Gastroesophageal sphincter (tissue), 4 donors: ENCODE measurements at places on chromosomes 11 and 22.
A peak's percentile ranks its signal among the peaks of the same experiment; 100 is the strongest.

GRCh38 chr11:14310679-14311078 lies 48.3 kb downstream of the RRAS2 start:
- no peak for ATAC-seq

DNA sequence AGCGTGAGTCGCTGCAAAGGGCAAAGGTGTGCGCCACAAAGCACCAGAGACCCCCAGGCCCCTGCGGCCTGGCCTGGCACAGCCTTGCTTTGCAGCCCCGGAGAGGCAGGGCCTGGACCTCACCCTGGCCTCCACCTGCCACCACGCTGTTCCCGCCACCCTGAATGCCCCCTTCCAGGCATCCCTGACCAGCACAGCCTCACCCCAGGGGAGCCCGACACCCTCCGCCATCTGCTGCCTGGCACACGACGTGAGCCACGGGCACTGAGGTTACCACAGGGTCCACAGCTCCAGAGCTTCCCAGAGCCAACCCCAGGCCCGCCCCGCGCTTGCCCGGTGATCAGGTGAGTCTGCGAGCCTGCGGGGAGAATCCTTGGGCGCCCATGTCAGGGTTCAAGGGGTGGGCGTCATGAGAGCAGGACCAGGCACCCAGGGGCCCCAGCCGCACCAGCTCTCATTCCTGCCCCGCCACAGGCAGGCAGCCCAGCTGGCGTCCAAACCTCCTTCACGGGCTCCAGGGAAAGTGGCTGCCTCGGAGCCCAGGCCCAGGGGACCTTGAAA lies 171.3 kb downstream of the BRD1 start:
- no peak for ATAC-seq

DNA sequence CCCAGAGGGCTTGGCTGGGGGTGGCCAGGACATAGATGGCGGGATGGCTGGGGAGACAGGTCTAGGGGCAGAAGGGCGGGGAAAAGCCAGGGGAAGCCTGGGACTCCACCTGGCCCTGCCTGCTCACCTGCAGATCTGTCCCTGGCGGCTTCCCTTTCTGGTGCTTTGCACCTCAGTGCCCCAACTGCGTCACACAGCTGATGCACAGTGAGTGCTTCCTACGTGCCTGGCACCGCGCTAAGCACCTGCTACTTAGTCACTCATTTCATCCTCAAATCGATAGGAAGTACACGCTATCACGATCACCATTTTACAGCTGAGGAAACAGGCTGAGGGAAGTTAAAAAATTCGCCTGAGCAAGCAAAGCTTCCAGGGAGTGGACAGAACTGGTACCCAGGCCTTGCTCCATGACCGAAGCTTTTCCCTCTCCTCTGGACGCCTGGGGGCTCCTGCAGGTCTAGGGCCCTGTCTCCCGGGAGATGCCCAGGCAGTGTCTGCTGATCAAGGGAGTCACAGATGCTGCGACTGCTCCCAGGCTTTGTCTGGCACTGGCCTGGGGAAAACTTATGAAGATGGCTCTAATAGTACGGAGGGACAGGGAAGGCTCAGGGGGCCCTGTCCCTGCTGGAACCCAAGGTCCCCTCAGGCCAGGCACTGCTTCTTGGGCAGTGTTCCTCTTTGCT lies 63.0 kb upstream of the TTLL12 start:
- ATAC-seq: no peak

GRCh38 chr11:69167130-69167915 lies 11.6 kb downstream of the SMIM38 start:
- no peak for ATAC-seq

DNA sequence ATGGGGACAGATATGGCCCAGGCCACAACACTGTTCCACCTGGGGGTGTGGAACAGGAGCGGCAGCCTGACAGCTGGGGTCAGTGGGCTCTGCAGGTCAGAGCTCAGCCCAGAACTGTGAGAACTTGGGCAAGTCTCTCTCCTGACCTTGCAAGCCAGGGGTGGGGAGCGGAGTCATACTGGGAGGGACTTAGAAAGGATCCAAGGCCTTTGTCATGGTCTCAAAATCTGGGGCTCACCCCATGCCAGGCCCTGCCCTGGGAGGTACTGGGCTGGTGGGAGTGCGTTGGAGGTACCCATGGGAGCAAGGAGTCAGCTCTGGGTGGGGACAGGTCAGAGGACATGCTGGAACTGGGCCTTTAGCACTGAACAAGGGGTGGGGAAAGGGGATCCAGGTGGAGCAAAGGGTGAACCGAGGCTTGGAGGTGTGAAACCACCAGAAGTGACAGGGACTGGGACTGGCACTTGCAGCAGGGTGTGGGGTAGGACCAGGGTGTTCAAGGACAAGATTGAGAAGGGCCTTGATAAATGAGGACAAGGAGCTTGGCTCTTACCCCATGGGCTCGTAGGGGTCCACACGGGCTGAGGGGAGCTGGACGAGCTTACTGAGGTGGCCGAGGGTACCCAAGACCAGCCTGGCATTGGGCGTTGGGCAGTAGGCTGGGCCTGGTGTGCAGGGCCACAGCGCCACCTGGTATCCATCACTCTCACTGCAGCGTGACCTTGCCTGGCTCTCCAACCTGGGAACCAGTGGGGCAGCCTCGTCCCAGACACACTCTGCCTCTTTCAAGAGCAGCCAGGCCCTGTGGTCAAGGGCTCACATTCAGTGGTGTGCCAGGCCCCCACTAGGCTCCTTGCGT lies 7.4 kb upstream of the PMM1 start:
- ATAC-seq: peak; percentile 75

DNA sequence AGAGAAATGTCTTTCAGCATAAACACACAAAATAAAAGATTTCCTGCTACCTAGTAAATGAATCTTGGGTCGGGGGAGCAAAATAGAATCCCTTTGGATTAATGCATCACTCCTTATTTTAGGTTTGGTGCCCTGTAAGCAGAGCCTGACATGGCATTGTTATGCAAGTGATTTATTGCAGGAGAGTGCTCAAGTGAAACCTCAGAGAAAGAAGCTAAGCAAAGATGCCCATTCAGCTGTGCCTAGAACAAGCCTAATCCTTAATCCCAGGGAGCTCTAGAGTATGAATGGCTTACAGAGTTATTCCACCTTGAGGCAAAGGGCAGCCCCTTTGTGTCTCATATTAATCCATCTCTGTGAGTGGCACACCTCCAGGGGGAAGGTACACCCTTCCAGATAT lies 21.1 kb downstream of the C11orf87 start:
- no peak for ATAC-seq

- ATAC-seq: no peak
These were observed 10.8 kb upstream of the TCP11L1 start for GRCh38 chr11:33028537-33028914.

DNA sequence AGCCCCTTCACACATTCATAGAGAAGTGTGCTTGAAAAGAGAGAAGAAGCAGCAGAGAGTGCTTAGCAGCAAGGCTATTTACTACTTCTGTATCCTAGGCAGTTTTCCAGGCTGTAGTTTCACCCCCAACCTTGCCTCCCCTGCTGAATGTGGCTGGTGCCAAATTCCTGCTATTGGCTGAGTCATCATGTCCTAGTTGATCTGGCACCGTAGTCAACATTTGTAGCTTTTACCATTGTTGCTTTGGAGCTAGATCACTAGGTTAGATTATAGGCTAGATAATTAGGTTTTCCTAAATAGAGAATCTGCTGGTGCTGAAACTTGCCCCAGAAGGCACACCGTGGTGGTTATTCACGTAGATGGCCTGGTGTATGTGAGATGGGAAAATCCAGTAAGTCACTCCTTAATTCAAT lies 32.7 kb downstream of the ARHGAP42 start:
- peak; percentile 73 for ATAC-seq

- no peak for ATAC-seq
These were observed 62.6 kb downstream of the CWC15 start for GRCh38 chr11:94910779-94911178.

GRCh38 chr22:25627271-25627852 lies 62.9 kb downstream of the GRK3 start:
- ATAC-seq: no peak

GRCh38 chr11:8870411-8871170 lies 40.4 kb upstream of the AKIP1 start:
- ATAC-seq: peak; percentile 75

- no peak for ATAC-seq
These were observed 53.0 kb upstream of the RDX start for GRCh38 chr11:110349138-110349996.

GRCh38 chr11:100681064-100681502 lies 6.0 kb upstream of the ARHGAP42 start:
- peak; percentile 55 for ATAC-seq
